ENCODE measurements at places on chromosomes 6 and 20. TPM values are rescaled to one million over a fixed set of nuclear protein-coding genes. Genes with fewer than 3 reads are reported as not detected.
A peak's percentile ranks its signal among the peaks of the same experiment; 100 is the strongest.

- no peak for DNase-seq
Measured at GRCh38 chr6:3252861-3253596, 5.7 kb upstream of the PSMG4 start.

- no peak for DNase-seq
Measured at GRCh38 chr6:31332637-31333602, 24.1 kb downstream of the HLA-B start.

DNA sequence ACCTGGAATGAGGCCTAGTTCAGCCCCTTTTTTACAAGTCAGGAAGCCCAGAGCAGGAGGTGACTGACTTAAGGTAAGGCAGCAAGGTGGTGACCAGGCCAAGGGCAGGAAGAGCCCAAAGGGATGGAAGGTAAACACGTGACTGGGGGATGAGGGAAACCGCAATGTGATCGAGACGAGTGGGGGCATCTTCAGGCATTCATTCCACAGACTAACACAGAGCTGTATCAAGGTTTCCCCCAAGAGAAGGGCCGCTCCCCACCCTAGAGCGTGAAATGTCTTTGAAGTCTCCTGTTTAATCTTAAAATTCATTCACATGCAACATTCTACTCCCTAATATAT is 76.3 kb upstream of the PIM1 start:
- no peak for DNase-seq

DNA sequence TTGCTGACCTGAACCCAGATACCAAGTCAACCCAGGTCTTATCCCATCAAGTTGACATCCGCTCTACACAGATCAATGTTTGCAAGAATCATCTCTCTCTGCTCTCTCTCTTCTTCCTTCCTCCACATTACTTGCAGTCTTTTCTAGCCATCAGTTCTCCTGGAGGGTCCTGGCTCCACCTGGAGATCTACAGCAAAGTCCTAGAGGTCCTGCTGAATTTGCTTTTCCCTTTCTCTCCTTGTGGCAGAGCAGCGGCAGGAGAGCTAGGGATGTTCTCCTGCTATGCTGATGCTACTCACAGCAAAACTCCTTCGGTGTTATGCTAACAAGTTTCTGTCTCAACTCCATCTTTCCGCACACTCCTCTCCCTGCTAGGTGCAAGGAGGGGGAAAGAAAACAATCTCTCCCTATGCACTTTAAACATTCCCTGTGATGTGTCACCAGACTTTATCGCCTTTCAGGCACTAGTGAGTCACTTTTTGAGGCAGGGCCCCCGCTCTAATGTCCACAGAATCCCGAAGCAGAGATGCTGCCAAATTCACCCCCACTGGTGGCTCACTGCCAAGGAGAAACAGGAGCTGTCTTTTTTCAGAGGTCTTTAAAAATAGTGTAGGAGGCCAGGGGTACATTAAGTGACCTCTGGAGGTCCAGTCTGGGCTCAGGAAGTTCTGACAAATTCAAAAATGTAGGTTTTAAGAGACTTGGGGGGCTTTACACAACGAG is 62.6 kb downstream of the FAM50B start:
- peak; percentile 75 for DNase-seq

DNA sequence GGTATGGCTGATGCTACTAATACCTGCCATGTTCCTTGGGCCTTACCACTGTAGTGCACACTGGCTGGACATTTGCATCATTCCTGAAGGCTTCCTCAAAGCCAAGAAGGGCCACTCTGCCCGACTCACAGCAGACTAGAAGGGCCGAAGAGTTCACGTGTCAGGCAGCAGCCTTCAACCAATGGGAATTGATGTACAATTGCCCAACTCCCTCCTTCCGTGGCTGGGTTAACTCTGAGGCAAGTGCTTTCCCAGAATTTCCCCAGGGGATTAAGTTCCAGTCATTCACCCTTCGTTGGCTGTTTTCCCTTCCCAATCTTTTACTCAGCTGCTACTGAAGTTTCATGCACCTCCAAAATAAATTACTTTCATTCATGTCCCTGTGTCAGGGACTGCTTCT is 29.8 kb downstream of the PSMB9 start:
- peak; percentile 45 for DNase-seq

- no peak for DNase-seq
Measured at GRCh38 chr6:160041608-160042007, 72.7 kb downstream of the IGF2R start.

C20orf141 gene
- total RNA-seq: not detected

ZSCAN23 gene
- 5.6 TPM for total RNA-seq

ZNF165 gene
- total RNA-seq: 9.4 TPM

SRMS gene
- not detected for total RNA-seq

PXDC1 gene
- 83.8 TPM for total RNA-seq
